Activated CD4-positive, alpha-beta T cell treated with anti-CD3 and anti-CD28 coated beads, Interleukin-2, amount 10 ng/mL, durations not matched to agents 24 days and 14 days (primary cell): ENCODE measurements at places on chromosomes 7 and 10. TPM values are rescaled to one million over a fixed set of nuclear protein-coding genes. Genes with fewer than 3 reads are reported as not detected.

GIMAP1 gene
- total RNA-seq = 4.9 and 6.0 TPM in 2 replicates

CPED1 gene
- total RNA-seq = not detected in 2 replicates

PIK3AP1 gene
- 9.6 and 11.7 TPM in 2 replicates for total RNA-seq

SAP25 gene
- 9.2 and 11.3 TPM in 2 replicates for total RNA-seq

ASCC1 gene
- 33.6 and 34.1 TPM in 2 replicates for total RNA-seq

CALML5 gene
- total RNA-seq = not detected in 2 replicates

GIMAP7 gene
- 40.5 and 45.0 TPM in 2 replicates for total RNA-seq

SYPL1 gene
- 26.6 and 27.2 TPM in 2 replicates for total RNA-seq

FBH1 gene
- 58.4 and 62.9 TPM in 2 replicates for total RNA-seq

OR2A7 gene
- 2.0 and 2.1 TPM in 2 replicates for total RNA-seq

FEZF1 gene
- not detected in 2 replicates for total RNA-seq

GIMAP6 gene
- 35.5 and 35.8 TPM in 2 replicates for total RNA-seq

NPSR1 gene
- not detected in 2 replicates for total RNA-seq

CFAP69 gene
- not detected in 2 replicates for total RNA-seq

NODAL gene
- total RNA-seq = not detected in 2 replicates

DKK1 gene
- not detected in 2 replicates for total RNA-seq

NPY4R2 gene
- not detected in 2 replicates for total RNA-seq

COL17A1 gene
- total RNA-seq = not detected in 2 replicates

WNT16 gene
- not detected in 2 replicates for total RNA-seq

POM121L12 gene
- not detected in 2 replicates for total RNA-seq
